ENCODE measurements at places on chromosomes 7 and 10.

- DNase-seq: no peak
These were observed 6.7 kb downstream of the PRKAG2 start for GRCh38 chr7:151869968-151870918.

DNA sequence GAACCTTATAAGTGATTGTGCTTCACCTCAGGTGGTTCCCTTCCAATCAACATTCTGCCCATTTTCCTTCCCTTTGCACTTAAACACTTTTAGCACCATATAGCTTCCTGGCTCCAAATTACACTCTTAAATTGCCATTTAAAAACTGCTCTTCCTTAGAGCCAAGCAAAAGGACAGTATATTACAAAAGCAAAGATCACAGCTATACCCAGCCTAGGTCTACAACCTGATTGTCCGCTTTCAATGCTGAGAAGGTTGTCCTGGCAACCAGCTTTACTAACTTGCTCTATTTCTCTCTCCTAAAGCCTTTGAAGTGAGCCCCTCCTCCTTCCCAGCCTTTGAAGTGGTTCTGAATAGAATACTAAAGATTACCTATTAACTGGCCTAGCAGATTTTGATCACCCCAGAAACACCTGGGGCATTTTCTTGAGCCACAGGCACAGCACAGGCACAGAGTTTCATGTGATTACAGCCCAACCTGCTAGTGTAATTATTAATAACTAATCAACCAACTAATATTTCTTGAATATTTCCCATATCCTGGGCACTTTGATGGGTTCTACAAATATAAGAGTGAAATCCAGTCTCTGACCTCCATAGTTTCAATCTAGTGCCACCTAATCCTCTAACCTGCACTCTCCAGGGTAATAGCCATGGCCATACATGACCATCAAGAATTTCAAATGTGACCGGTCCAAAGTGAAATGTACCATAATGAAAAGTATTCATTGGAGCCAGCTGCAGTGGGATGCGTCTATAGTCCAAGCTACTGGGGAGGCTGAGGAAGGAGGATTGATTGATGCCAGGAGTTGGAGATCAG lies 63.6 kb upstream of the TRIM24 start:
- peak; percentile 89 for DNase-seq

GRCh38 chr7:147535701-147536111 lies 1054.9 kb upstream of the C7orf33 start:
- no peak for DNase-seq

DNA sequence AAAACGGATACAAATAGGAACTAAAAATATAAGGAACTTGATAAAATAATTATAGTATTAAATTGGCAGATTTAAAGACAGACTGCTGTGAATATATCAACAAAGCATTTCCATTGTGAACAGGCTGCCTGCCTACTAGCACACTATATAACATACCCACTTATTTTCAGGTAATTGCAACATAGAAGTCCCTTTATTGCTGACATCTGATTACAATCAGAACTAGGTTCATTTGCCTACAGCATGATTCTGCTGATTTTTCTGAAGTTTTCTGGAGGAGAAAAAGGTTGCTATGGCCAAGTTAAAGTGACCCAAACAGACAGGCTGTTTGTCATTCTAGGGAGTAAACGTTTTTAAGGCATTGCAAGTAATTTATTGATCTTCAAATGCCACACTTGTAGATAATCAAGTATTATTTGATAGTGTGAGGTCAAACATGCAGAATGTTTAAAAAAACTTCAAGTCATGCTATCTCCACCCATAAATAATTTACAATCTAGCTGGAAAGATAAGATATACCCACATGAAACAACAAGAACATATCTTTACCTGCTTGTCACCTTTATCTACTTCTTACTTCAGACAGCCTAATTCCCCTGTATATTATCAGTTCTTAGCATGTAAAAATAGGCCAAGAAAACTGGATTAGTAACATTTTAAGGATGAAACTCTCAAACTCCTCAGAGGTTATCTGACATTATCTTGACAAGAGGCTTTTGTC lies 40.5 kb downstream of the MTPN start:
- DNase-seq: peak; percentile 33

GRCh38 chr7:151286148-151286547 lies 37.7 kb upstream of the SMARCD3 start:
- no peak for DNase-seq

- no peak for DNase-seq
These were observed 118.9 kb downstream of the PRPF18 start for GRCh38 chr10:13705526-13706174.

DNA sequence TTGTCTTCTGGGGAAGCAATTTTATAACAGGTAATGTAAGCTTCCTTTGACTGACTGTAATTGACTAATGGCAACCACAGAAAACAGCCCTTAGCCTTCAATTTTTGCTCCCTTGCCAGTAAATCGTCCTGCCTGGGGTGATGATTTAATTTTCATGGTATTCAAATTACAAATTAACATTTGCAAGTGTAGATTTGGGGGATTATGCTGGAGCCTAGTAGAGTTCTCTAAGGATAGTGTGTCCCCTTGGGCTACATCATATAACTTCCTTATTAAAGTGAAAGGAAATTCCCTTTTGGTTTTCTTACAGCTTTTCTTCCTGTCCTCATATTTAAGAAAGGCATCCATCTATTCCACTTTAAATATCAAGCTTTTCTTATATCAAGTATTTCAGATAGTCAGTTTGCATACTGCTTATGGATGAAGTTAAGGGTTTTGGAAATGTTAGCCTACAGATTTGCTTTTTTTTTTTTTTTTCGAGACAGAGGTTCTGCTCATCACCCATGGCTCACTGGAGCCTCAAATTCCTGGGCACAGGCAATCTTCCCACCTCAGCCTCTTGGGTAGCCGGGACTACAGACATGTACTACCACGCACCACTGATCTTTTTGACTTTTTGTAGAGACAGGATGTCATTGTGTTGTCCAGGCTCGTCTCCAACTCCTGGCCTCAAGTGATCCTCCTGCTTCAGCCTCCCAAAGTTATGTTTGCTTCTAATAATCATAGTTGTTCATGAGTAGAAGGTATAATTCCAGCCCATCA lies 35.9 kb upstream of the HDAC9 start:
- no peak for DNase-seq

Data from small intestine (tissue), 16 donors.